ENCODE measurements at places on chromosomes 16 and 17.
A peak's percentile ranks its signal among the peaks of the same experiment; 100 is the strongest.

GRCh38 chr16:3825103-3825502, 55.4 kb downstream of the CREBBP start:
- no peak for DNase-seq

DNA sequence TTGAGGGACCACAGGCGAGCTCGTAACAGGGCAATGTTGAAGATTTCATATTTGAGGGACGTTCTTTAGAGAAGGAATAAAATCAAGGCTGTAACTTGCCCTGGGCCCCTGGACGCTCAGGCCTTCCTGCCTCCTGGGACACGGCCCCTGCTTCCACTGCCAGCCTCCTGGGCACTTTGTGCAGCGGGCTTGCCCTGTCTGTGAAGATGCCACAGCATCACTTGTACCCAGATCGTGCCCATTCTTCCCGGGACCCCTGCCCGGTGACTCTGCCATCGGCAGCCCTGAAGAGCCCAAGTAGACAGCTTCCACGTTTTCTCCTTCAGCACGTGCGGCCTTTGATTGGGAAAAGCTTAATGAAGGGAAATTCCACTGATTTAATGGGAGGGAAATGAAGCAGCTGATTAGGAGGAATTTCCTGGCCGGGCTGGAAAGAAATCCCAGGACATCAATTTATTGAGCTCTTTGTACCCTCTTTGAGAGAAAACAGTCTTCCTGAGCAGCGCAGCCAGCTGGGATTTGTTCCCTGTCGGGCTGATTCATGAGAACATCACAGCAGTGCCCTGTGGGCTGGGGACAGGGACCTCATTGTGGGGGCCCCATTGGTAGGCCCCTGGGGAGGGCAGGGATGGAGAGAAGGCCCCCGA, 71.5 kb downstream of the CRISPLD2 start:
- no peak for DNase-seq

DNA sequence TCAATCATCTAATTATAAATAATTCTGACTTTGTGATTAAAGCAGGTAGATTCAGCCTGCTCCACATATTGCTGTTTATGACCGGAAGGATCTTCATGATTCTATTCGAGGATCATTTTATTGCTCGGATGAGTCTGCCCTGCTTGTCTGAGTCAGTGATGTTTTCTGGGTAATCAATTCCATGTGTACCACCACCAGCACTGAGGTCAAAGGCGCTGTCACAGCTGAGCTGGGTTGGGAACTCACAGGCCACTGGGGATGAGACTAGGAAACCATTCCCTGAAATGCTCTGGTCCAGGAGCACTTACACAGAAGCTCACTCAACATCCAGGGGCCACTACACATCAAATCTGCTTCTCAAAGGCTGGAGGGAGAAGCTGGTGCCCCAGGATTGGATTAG, 30.4 kb upstream of the ERN1 start:
- DNase-seq, result no peak

GRCh38 chr17:74394977-74395376, 27.7 kb downstream of the GPR142 start:
- DNase-seq, result no peak

GRCh38 chr17:42221886-42222745, 27.8 kb upstream of the GHDC start:
- no peak for DNase-seq

DNA sequence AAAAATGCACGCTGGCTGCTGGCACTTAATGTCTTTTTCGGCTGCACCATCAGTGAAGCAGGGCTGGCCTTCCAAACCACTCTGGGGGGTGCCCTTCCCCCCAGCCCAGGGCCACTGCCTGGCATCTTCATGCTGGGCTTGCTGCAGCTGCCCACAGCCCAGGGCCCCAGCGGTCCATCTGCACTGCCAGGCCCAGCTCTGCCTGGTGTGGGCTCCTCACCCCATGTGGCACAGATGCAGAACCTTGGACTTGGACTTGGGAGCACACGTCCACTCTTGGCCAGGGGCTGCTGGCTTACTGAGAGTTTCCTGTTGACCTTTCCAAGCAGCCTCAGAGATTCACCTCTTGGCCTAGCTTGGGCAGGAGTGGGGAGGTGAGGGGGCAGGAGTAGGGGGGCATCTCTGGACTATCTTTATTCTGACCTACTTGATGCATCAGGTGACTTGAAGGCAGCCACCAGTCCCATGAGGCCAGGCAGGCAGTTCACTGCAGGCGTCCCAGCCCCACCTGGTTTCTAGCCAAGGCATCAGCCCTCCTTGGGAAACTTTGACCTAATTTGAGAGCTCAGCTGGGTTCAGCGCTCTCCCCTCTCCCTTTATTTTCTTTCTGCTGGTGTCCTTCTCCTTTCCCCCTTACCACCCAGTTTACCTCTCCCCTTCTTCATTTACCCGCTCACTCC, 365.8 kb downstream of the CPPED1 start:
- DNase-seq, result no peak

DNA sequence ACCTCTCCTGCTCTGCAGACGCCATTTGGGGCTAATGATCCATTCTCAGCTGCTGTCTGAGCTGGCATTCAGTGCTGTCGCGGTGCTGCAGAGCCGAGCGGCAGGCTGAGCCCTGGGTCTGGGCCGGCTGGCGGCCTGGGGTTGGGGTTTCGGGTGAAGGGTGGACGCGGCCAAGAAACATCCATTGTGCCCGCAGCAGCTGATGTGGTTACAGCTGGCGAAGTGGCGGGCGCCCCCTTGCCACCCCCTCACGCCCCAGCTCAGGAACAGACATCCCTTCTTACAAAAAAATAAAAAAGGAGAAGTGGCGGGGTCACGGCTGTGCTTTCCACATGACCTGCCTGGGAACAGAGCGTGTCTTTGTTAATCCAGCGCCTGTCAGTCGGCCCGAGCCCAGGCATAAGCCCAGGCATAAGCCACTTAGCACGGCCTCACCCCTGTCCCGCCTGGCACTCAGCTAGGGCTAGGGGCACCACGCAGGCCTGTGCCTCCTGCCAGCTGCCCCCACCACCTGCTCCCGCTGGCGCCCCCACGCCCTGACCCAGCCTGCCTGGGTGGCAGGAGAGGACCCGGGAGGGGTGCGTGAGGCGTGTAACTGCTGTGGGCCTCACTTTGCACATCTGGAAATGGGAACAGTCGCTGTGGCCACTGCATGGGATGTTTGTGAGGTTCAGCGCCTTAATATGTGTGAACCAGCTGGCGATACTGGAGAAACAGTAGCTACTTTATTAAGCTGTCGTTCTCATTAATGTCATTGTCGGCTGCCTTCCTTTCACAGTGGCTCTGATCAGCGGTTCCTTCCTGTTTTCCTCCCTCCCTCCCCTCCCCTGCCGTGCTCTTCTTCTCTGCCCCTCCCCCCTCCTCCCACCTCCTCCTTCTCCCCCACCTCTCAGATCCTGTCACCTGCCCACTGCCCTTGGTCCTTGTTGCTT, 197.7 kb upstream of the CIBAR2 start:
- DNase-seq, result no peak

DNA sequence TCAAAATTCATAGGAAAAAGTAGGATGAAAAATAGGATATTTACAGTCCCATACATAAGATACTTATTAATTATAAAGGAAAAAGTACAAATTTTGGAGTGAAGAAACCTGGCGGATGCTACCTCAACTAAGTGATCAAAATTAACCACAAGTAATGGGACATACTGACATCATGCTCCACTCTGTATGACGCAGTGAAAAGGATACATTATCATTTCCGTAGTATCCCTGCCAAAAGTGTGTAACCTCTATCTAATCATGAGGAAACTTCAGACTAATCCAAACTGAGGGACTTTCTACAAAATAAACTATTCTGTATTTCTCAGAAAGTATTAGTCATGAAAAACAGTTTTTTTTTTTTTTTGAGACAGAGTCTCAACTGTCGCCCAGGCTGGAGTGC, 60.5 kb downstream of the TRIM37 start:
- DNase-seq, result no peak

GRCh38 chr17:67689534-67690177, 28.1 kb upstream of the NOL11 start:
- peak; percentile 42 for DNase-seq
